Fibroblast of lung (primary cell): ENCODE measurements at places on chromosomes 11 and 22. TPM values are rescaled to one million over a fixed set of nuclear protein-coding genes. Genes with fewer than 3 reads are reported as not detected.

DNA sequence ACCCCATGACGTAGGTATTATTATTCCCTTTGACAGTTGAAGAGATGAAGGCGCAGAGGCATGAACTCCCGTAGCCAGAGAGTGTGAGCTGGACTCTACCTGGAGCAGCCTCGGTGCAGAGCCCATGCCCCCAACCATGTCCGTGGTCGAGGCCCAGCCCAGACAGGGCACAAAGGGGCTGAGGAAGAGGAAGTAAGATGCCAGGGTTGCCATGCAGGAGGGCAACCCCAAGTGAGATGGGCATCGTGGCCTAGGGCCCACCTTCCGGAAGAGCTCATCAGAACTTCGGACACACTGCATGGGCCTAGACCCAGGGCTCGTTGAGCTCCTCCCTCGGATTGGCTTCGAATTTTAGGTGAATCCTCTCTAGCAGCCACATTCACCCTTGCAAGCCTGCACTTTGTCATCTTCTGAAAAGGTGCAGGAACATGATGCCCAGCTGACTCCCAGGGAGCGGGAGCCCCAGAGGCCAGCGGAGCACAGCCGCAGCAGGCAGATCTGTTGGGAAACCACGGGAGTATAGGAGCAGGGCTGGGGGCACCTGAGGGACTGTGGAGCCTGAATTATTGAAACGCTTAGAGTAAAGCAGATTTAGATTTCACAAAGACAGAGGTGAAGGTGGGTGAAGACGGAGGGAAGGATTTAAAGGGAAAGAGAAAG lies 29.0 kb upstream of the JAM3 start:
- no peak for DNase-seq

DNA sequence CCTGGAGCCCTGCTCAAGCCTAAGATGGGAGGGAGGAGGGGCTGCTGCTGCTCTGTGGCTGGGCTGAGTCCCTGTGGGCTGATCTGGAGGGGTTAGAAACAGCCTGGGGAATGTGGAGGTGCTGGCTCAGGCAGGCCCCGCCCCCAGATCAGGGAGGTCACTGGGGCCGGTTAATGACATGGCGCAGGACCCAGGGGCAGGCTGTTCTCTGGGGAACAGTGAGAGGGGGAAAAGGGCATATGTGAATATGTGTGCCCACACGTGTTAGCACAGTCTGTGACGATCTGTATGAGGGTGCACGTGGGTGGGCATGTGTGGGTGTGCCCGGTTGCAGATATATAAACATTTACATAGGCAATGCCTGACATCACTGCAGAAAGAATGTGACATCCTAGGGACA lies 143.5 kb downstream of the MIAT start:
- peak; percentile 60 for DNase-seq

GRCh38 chr22:46292732-46293131 lies 3.9 kb upstream of the GTSE1 start:
- DNase-seq = no peak

DNA sequence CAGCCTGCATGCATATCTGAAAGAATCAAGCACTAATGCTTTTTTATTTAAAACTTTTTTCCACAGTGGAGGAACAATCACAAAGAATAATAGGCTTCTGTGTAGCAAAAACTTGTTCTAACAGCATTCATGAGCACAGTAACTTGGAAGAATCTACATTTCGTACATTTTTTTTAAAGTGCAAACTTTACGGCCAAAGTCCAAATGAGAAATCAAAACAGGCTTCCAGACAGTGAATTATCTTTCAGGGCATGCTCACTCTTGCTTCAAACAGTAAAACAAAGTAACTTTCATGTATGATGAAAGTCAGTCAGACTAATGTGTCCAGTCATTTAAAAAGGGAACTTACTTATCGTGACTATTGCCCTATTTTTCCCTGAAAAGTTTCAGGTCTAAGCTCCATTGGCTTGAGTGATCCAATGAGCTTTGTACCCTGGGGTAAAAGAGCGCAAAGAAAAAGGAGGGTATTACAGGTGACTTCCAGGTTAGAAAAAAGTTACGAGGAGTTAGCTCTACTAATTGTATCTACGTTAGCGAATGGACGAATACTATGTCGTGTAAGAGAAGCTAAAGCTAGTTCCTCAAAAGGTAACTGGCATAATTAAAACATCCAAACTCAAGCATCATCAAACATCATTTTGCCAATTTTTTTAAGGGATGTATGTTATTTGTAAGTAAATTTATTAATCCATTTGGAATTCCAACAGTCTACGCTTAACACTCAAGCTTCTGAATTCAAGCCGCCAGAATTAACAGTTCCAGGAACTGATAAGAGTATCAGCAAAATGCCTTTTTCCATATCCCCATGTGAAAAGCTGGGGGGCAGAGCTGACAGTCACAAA lies 1.7 kb downstream of the PICALM start:
- DNase-seq = no peak

GRCh38 chr11:73143126-73143838 lies 1.2 kb upstream of the FCHSD2 start:
- DNase-seq = peak; percentile 20

- no peak for DNase-seq
These were observed 4.2 kb upstream of the FAM118A start for GRCh38 chr22:45305456-45306075.

- DNase-seq = no peak
These were observed 51.6 kb upstream of the TTLL12 start for GRCh38 chr22:43238526-43239006.

- no peak for DNase-seq
These were observed 23.6 kb upstream of the FJX1 start for GRCh38 chr11:35594680-35595079.

DNA sequence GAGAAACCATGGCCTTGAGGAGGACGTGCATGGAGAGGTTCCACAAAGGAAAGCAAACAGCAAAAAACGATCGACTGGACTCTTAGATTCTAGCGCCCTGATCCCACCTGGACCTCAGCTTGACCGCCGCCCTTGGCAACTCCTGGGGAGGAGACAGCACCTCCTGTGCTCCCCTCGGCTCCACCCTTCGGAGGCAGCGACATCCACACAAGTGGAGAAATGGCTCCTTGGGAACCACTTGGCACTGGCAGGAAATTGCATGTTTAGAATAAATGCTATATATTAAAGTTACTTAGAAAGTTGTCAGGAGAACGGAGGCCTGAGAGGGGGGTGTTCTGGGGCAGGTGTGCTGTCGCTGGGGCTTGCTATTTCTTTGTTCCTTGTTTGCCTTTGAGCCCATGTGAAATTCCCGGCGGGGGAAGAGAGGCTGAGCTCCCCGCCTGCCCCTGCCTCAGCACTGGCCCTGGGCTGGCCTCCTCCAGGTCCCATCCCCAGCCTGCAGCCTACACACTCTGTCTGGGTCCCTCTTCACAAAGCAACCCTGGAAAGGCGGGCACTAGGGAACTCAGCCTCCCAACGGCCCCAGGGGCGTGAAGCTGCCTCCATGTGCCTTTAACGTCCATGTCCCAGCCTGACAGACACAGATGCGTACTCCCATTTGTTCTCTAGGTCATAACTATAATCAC lies 395.3 kb downstream of the BRD1 start:
- no peak for DNase-seq

DNA sequence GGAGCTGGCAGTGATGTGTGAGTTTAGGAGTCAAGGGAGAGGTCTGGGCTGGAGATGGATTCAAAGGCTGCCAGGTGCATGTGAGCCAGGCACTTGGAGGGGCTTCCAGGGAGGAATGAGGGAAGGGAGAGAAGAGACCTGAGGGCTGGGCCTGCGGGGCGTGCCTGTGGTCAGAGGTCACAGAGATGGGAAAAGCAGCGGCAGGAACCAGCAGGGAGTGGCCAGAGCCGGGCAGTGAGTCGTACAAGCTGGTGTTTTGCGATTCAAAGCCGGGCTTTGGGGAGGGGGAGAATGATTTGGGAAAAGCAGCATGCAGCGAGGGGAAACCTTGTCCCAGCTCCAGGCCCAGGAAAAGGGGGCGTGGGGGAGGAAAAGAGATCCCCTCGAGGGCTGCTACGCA lies 96.9 kb upstream of the RTL6 start:
- no peak for DNase-seq

GRCh38 chr11:13446444-13446843 lies 16.6 kb downstream of the BTBD10 start:
- no peak for DNase-seq

DNA sequence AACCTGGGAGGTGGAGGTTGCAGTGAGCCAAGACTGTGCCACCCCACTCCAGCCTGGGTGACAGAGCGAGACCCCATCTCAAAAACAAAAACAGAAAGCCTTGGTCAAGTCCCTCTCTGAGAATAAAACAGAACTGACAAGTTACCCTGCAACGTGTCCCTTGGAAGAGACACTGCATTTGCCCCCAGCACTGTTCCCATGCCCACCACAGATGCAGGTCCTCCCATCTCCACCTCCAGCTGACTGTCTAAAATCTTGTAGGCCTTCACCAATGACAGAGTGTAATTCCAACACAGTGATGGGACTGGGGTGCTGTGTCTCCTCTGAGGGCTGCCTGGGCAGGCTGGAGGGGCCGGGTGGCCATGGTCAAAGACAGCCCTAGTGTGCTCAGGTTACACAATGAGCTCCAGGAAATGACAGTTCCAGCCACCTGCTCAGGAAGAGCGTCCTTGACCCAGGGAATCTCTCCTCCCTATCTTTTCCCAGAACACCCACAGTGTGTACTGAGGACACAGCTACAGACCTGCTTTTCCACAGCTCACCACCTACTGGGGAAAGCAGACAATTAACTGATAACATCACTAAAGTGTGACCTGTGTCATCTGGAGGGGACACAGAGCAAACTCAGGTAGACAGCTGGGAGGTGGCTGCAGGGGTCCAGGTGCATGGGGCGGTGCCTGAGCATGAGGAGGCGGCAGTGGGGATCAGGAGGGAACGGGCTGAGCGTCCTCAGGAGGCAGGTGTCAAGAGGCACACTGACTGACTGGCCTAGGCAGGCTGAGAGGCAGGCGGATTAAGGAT lies 56.4 kb downstream of the ARFGAP3 start:
- DNase-seq = no peak

- DNase-seq = no peak
These were observed 38.9 kb downstream of the ARHGEF12 start for GRCh38 chr11:120375076-120375475.

DNA sequence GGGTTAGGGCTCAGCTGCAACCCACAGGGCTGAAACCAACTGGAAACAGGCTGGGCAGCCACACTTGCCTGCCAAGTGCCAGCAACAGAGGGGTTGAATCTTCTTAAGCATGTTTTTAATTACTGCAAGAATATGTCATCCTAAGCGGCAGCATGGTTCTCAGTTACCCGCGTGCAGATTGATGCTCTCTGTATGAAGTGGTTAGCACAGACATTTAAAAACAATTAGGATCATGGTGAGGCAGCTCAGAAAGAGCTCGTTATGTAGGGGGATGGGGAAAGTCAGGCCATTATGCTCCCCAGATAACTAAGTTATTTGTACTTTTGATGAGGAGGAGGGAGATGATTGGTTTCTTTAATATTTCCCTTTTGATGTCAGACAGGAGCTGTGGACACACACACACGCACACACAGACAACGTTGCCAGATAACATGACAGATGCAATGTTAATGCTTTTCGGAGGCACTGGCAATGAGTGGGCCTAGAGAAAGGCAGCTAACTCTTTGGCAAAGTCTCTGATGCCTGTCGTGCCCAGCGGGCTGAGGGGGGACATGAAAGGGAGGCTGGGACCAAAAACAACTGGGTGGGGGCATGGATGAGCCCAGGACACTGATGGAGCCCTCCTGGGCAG lies 389.7 kb downstream of the NXPE2 start:
- DNase-seq = no peak

GRCh38 chr11:11113626-11114025 lies 239.4 kb downstream of the CSNK2A3 start:
- DNase-seq = no peak

DNA sequence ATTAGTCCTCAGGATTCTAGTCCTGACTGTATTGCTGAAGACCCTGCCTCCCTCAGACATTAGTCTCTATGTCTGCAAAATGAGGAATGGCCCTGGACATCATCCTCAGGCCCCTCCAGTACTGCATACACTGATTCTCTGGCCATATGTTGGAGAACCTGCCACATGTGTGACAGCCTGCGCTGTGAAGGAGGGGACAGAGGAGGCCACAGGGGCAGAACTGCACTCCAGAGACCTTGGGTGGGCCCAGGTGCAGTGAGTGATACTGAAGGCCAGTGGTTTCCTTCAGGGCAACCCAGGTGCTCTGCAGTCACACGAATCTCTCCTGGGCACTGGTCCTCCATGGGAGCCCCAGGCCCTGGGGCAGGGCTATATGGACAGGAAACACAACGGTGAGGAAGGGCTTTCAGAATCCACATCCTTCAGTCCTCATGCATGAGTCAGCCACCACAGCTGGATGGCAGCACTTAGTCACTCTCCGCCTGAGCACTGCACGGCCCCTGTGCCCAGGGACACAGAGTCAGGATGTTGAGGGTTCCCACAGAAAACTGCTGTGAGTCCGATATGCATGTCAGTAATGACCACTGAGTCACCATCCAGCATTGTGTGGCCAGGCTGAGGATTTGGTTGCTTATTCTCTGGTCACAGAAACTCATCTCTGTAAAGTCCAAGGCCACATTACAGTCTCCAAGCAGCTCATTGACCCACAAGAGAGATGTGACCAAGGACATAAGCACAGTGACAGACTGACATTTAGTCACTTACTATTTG lies 39.7 kb downstream of the ME3 start:
- peak; percentile 99 for DNase-seq

DNA sequence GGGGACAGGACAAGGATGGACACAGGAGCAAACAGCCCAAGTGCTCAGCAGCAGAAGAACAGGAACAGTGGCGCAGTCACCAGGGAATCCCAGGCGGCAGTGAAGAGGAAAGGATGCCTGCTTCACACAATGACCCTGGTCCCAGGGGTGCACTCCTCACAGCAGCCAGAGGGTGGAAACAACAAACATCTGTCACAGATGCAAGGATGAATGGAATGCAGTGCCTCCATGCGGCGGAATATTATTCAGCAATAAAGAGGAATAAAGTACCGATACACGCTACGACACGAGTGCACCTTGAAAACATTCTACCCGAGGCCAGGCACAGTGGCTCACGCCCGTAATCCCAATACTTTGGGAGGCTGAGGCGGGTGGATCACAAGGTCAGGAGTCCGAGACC lies 12.7 kb downstream of the CSNK1E start:
- DNase-seq = no peak

Gene OR52A1
- polyA plus RNA-seq = not detected in 2 replicates

Gene CNTF
- 0.73 and 0.95 TPM in 2 replicates for polyA plus RNA-seq

Gene MRGPRE
- polyA plus RNA-seq = not detected in 2 replicates

Gene MYRF
- polyA plus RNA-seq = 0.10 and 0.11 TPM in 2 replicates

Gene POU2F3
- polyA plus RNA-seq = 0.23 TPM in 1 of 2 replicates, not detected in the other

Gene ACRV1
- polyA plus RNA-seq = not detected in 2 replicates

Gene RAB36
- polyA plus RNA-seq = 3.7 and 4.6 TPM in 2 replicates

Gene TOP3B
- 7.4 and 9.6 TPM in 2 replicates for polyA plus RNA-seq

Gene TALDO1
- polyA plus RNA-seq = 136 and 189 TPM in 2 replicates

Gene ADM2
- polyA plus RNA-seq = 0.67 and 0.73 TPM in 2 replicates

Gene FOLR3
- polyA plus RNA-seq = 1.4 TPM in 2 replicates

Gene KCNJ1
- 0.08 TPM in 1 of 2 replicates, not detected in the other for polyA plus RNA-seq

Gene CECR2
- polyA plus RNA-seq = 0.05 and 0.09 TPM in 2 replicates

Gene DDX6
- polyA plus RNA-seq = 75.7 and 91.2 TPM in 2 replicates
